ENCODE measurements at places on chromosomes 4 and X.
A peak's percentile ranks its signal among the peaks of the same experiment; 100 is the strongest.

- DNase-seq = no peak
These were observed 401.2 kb downstream of the TLL1 start for GRCh38 chr4:166274136-166274761.

DNA sequence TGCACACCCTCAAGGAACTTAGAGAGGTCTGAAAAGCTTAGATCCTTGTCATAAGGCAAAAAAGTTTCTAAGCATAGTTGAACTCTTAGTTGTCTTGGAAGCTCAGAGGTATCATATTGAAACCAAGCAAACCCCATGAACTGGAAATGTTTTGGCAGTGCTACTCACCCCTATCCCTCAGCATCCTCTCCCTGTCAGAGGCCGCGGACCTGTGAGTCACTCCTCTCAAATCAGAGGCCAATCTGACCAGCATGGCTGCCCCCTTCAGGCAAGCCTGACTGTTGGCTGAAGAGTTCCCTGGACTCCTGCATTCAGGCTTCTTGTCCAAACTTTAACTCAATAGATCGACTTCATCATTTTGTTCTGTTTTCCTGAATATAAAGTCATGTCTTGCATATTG, 69.4 kb downstream of the KCNIP4 start:
- no peak for DNase-seq

DNA sequence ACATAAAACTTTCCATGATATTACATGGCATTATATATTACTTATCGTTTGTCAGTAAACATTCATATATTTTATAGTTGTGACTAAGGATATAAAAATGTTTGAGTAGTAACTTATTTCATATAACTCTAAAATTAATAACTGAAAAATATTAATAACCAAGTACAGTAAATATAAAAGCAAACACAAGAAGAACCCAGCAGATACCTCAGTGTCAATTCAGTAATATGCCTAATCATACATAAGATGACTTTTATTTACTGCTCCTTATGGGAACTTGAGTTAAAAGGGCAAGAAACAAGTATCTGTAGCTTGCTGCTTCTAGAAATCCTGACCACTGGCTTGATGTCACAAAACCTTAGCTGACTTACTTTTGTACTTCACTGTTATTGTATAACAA, 28.4 kb upstream of the MAPK10 start:
- no peak for DNase-seq

GRCh38 chr4:98305576-98305975, 44.4 kb downstream of the RAP1GDS1 start:
- DNase-seq = no peak

DNA sequence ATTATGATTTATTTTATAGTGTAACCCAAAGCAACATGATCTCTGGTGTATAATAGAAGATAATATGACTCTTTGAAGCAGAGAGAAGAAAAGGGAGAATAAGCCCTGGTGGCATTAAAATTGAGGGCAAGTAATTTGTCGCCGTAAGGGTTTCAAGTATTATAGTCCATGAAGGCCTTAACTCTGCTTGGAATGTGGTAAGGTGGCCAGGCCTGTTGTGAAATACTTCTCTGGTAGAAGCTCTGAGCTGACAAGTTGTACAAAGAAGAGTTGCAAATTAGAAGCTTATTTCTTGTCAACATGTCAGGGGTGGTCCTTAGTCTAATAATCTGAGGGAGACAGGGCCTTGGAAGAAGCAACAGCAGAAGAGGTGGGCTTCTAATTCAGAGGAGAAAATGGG, 151.7 kb upstream of the HHIP start:
- DNase-seq = no peak

GRCh38 chrX:63349307-63349706, 1.8 kb downstream of the SPIN4 start:
- peak; percentile 35 for DNase-seq

- DNase-seq = no peak
These were observed 120.1 kb downstream of the RAP1GDS1 start for GRCh38 chr4:98381306-98381705.

GRCh38 chr4:169311643-169312365, 41.0 kb upstream of the SH3RF1 start:
- DNase-seq = peak; percentile 31

DNA sequence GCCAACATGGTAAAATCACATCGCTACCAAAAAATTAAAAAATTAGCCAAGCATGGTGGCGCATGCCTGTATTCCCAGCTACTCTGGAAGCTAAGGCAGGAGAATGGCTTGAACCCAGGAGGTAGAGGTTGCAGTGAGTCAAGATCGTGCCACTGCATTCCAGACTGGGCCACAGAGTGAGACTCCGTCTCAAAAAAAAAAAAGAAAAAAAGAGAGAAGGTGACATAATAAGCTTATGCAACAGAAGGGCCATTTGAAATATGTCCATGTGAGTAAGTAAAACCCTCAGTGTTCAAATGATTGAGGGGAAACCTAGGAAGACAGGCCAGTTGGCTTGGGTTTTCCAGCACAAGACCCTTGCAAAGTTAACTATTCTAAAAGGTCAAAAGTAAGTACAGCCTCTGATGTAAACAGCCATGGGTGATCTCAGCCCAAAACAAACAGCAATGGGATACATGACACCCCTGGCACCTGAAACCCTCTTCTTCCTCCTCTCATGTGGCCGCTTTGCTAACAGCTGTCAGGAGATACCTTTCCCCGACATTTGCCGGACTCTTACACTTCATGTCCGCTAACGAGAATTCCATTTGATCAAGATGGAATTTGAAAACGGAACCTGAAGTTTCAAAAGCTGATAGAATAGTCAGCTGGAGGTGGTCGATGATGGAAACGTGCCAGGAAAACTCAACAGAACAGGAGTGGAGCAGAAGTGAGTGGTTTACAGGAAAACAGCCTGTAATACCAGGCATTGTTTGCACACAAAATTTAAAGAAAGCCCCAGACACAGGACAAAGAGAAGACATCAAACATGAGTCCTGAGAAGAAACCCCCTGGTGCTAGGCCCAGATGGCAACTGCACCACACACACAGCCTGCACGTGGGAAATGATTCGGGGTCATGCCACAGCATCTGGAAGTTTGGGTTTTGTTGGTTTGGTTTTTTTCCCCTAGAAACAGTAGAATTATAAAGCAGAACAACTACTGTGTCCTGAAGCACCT, 93.0 kb upstream of the STS start:
- peak; percentile 14 for DNase-seq

GRCh38 chrX:137051978-137052642, 18.3 kb upstream of the GPR101 start:
- peak; percentile 81 for DNase-seq

GRCh38 chr4:42640613-42641012, 16.3 kb downstream of the ATP8A1 start:
- DNase-seq = no peak

DNA sequence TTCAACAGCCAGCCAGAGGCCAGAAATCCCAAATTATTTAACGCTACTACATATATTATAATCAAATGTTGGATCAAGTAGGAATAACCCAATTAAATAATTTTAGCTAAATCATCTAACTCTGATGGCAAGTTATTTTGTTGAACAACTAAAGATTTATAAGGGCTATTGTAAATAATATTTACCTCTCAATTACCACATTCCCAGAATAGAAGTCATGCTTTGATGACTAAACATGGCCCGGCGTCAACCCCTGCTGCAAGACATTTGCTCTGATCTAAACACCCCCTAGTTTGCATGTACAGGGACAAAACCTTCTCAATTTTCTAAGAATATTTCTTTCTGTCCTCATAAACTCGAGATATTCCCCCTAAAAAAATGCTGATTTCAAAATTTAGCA, 14.2 kb downstream of the VEGFC start:
- no peak for DNase-seq

DNA sequence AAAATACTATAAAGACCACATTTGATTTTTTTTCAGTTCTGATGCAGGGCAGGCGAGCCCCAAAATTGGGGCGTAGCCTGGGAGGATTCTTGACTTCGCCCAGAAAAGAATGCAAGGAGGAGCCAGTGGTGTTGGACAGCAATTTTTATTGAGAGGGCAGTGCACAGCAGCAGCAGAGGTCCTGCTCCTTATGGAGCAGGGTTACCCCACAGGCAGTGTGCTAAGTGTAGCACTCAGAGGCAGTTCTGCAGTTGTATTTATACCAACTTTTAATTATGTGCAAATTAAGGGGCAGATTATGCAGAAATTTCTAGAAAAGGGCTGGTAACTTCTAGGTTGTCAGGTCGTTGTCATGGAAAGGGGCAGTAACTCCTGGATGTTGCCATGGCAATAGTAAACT, 69.9 kb downstream of the GASK1B start:
- DNase-seq = no peak

GRCh38 chr4:25484243-25484721, 107.2 kb downstream of the ANAPC4 start:
- peak; percentile 55 for DNase-seq

GRCh38 chrX:65679071-65679540, 11.7 kb downstream of the MSN start:
- DNase-seq = no peak

DNA sequence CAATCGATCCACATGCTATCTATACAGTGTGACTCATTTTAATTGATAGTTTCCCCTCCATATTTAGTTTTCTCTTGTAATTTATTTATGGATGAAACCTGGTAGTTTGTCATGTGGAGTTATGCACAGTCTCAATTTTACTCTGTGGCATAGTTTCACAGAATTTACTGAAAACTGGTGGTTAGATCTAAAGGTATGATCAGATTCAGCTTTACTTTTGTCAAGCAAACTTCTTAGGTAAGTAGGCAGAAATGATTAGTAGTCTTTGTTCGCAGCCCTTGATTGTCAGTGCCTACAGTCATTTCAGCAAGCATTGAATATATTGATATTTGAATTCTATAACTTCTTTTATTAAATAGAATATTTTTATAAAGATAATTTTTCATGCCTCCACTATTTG, 2.5 kb downstream of the ADD1 start:
- no peak for DNase-seq

Measured in NCI-H345 (cell line).